ENCODE measurements at places on chromosomes 7 and 10.

DNA sequence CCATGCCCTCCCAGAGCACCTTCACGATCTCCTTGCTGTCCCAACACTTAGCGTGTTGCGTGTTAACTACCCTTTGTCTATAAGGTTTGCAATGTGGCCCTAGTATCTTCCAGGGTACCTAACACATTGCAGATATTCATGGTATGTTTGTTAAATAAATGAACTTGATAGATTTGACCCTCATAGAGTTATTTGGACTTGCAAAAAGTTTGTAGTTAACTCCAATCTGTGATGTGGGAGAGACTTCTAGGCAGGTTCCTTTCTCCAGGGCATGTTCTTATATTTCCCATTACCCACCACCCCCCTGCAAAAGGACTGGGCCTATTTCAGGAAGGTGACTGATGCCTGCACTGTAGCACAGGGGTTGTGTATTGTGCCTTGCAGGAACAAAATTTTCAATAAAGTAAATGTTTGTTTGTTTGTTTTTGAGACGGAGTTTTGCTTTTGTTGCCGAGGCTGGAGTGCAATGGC is 612 bp downstream of the HILPDA start:
- no peak for DNase-seq

GRCh38 chr7:83588602-83589240 is 60.2 kb downstream of the SEMA3E start:
- no peak for DNase-seq

- DNase-seq: no peak
Measured at GRCh38 chr7:15248514-15248913, 313.3 kb downstream of the AGMO start.

DNA sequence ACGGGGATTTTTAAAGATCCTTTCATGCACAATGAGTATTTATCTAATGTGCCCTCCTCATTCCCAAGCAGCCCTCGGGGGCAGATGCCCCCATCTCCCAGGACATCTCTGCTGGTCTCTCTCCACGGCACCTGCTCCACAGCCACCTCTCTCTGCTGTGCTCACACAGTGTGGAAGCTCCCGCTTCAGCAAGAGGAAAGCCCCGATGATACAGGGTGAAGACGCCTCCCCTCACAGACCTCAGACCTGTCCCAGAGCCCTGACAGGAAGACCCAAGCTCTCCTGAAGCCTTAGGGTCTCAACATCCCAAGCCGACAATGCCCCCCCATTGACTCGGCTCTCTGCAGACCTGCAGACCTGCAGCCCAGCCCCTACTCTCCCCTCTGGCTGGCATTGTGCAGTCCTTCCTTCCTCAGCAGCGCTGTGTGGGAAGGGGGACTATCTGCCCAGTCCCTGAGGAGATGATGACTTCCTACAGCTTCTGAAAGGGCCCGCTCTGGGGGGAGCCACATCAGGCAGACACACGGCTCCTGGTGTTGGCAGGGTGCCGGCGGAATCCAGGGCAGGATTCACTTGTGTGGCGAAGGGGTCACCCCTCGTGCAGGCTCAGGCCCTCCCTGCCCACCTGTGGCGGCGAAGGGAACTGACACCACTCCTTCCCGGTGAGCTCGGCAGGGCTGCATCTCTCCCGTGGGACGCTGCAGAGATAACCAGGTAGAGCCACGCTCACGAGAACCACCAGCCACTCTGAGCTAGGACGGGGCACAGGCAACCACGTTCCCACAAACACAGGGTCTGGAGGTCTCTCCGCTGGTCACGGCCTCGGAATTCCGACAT is 61.8 kb downstream of the PTPRN2 start:
- DNase-seq: no peak

DNA sequence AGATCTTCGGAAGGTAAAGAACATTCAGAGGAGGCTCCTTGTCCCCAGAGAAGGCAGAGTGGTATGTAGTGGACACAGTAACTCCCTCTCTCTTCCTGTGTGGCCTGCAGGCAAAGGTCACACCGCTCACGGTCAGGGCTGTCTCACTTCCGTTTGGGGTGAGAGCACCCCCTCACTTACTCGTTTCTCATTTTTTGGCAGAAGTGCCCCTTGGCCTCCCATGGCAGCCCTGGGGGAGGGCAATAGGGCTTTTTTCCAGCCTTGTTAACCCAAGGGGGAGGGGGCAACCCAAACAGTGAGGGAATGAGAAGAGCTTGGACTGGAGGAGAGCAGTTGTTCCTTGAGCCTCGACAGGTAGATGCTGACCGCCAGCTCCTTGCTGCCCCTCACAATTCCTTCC is 31.8 kb upstream of the SRGN start:
- DNase-seq: no peak

DNA sequence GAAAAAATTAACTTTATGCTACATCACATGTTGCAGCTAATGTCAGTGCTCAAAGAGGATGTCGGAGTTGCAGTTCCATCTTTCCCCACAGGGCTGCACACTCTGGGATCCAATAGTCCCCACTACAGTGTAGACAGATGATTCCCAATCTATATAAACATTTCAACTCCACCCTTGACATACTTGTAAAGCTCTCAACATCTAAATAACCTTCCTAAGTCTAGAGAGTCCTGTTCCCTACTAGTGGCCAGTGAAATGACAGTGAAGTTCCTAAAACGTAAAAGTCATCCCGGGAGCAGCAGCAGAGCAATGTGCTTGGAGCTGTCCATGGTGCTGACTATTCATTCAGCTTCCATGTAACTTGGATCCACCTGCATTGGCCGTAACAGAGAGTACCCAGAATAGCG is 145.1 kb downstream of the GRM8 start:
- no peak for DNase-seq

Data from RWPE2 (cell line).